Stimulated activated CD4-positive, alpha-beta T cell treated with anti-CD3 and anti-CD28 coated beads, Interleukin-15, amount 100 ng/mL, for 24 hours (primary cell): ENCODE measurements at places on chromosomes 7 and 10.

- no peak for DNase-seq
Observed at GRCh38 chr10:86067436-86068050, 299.1 kb downstream of the GRID1 start.

GRCh38 chr7:97016381-97017191, 8.0 kb downstream of the DLX5 start:
- DNase-seq = no peak

DNA sequence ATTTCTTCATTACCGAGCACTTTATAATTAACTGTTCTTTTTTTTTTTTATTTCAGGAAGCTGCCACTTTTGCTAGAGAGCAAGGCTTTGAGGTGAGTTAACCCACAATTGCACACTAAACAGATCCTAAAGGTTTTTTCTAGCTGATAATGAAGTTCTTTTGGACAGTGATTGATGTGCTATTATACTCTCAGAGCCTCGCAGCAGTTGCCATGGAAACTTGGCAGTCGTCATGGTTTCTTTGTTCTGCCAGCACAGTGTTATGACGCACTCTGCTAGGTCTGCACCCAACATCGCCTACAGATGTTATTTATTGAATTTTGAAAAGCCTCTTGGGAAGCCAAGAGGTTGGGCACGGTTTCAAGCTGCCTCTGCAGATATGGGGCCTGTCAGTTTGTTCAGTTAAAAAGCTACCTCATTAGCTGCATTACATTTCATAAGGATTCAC, 237.2 kb upstream of the KAT6B start:
- DNase-seq = peak; percentile 84

GRCh38 chr10:6409971-6410643, 170.0 kb downstream of the PRKCQ start:
- peak; percentile 23 for DNase-seq

- no peak for DNase-seq
Observed at GRCh38 chr7:100510437-100511239, 26.9 kb downstream of the NYAP1 start.

GRCh38 chr10:100828738-100829096, 83.3 kb downstream of the PAX2 start:
- peak; percentile 53 for DNase-seq

DNA sequence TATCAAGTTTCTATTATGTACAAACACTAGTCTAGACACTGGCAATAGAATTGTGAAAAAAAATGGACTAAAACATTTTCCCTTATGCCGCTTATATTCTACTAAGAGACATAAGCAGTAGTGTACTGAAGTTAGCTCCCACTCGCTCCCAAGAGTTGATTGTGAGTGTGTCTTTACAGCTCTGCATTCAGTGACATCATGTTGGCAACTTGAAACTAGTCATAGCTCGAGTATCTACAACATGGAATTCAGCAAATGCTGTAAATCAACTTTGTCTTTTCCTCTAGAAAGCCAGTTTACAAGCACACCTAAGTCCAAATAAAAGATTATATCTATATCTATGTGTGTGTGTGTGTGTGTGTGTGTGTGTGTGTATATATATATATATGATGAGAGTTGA, 58.8 kb upstream of the MAGI2 start:
- DNase-seq = no peak

DNA sequence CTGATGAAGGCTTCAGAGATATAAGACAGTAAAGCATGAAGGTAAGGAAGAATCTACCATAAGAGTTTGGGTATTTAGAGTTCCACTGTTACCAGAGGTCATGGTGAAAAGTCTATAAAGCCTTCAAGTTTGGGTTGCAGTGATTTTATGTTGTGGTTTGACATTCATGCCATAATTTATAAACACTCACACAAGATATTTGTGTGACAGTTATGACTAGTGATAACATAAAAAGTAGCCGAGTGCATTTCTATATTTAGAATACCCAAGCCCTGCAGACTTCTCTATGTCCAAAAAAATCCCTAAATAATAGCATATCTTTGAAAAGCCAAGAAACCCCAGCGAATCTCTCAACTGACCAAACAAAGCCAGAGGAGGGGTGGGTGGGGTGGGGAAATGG, 229.9 kb downstream of the CXCL12 start:
- no peak for DNase-seq

DNA sequence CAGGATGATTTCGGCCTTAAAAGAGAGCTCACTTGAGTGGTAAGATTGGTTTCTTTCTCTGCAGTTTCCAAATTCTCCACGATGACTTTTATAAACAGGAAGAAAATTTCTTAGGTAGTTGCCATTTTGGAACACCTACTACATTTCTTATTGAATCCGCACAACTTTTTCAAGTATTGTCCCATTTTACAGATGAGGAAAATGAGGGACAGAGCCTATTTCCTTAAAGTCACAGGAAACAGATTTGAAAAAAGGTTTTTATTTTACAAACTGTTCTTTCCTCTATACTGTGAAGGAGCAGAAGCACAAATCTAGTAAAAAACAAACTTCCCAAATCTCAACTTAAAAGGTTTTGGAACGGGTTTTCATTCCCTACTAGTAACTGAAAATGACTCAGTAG, 2.7 kb downstream of the YWHAG start:
- DNase-seq = no peak

GRCh38 chr10:112963835-112964234, 13.8 kb downstream of the TCF7L2 start:
- DNase-seq = no peak

- DNase-seq = no peak
Observed at GRCh38 chr7:29479301-29480200, 84.1 kb upstream of the PRR15 start.

DNA sequence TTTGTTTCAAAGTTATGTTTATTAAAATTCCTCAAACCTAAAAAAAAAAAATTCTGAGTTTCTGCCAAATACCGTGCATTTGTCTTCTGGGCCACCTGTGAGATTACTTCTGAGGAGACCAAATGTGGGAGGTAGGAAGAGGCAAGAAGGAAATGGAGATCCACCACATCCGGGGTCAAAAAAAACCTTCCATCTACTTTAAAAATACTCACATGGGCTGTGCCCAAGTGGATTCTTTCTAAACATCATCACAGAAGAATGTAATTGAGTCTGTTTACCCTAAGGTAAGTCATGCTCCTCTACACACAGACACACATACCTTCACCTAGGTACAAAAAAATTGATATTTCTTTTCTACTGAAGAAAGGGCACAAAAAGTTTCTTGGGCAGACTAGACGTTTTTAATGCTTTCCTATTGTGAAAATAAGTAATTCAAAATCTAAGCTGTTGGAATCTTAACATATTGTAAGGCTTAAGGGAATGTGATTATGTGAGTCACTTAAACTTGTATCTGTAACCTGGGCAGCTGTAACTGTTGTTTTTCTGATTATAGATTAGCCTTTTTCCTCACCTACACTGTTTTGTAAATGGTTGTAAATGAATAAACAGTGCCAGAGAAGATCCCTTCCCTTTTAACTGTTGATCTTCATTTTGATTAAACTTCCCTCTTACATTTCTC, 19.1 kb upstream of the SPOCK2 start:
- no peak for DNase-seq
